NCI-H526 treated with DMSO at 0.1 percent for 48 hours (cell line): ENCODE measurements at places on chromosomes 16 and 17.

DNA sequence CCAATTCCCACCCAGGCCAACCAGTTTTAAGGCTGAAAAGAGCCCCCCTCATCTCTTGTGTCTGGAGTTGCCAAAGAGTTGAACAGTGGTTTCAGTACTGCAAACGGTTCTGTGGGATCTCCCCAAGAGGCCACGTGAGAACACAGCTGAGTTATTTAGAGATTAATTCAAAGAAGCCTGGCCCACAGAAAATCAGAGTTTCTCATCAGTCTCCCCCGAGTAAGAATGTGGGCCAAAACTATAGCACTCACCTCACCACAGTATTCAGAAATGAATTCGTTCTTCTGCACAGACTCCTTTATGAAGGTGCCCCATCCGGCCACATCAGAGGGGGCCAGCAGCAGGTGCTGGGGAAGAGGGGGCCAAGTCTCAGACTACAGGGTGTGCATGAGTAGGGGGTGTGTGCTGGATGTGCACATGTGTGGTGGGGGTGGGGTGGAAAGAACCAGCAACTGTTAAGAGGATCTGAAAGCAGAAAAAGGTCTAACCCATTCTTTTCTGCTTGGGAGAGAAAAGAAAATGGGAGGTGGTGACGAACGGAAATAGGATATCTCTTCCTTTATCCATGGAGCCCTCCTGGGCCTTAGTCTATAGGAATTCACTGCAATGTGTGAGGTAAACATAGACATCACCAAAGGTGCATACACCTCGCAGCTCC, 22.6 kb downstream of the CNTNAP1 start:
- DNase-seq = no peak

DNA sequence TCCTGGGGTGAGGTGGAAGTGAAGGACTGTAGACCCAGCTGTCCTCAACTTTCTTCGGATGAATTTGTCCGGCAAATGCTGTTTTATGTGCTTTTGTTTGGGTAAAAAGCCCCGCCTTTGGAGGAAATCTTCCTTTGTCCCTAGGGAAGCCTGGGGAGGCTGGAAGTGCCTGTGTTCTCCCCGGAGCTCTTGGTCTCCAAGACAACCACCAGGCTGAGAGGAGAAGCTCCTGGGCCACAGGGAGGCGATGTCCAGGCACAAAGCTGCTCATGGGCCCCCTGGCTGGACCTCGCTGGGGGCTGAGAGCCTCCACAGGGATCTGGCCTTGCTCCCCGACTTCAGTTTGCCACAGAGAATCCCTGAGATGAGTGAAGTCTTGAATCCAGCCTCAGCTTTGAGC, 293.1 kb upstream of the N4BP1 start:
- DNase-seq = no peak

DNA sequence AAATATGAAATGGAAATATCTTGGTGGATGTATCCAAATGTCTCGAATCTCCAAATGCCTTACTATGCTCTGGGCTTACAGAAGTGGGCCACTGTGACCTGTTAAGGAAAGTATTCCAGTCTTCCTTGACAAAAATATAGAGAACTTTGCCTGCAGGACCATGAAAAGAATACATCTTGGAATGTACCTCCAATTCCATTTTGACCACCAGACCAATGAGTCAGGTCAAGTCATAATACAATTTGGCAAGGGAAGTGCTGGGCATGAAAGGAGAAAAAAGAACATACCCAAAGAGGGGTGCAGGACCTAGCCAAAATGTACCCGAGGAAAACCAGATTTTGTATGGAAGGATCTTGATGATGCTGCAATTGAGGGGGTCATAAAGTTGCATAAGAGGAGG, 1153.7 kb upstream of the GOT2 start:
- DNase-seq = no peak

DNA sequence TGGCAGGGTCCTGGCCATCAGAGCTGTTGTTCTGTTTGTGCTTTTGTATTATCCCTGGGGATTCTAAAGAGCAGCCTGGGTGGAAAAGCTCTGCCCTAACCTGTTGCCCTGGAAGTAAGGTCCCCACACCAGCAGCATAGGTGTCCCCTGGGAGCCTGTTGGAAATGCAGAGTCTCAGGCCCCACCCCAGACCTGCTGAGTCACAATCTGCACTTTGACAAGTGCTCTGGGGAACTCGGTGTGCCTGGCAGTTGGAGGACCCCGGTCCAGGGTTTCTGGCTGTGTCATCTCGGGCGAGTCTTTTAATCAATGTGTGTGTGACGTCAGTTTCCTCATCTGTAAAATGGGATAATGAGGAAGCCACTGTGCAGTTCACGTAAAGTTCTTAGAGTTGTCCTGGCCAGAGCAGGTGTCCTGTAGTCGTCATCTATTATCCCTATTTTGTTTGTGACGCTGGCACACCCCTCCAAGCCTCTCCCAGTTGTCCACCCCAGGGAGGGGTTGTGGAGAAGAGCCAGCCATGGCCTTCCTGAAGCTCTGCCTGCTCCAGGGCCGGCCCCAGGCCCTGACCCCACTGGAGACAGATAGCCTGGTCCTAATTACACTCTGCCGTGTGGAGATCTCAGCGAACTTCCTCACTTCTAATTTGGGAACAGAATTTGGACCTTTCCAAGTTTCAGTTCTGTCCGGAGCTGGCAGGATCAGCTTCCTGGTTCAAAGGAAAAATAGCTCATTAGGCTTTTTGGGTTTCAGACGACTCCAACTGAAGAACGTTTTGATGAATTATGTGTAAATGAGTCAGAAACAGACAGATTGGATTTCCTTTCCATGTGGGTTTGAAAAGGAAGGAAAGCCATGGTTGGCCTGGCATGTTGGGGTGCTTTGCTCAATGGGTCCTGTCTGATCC, 295.7 kb upstream of the FOXF1 start:
- DNase-seq = no peak

DNA sequence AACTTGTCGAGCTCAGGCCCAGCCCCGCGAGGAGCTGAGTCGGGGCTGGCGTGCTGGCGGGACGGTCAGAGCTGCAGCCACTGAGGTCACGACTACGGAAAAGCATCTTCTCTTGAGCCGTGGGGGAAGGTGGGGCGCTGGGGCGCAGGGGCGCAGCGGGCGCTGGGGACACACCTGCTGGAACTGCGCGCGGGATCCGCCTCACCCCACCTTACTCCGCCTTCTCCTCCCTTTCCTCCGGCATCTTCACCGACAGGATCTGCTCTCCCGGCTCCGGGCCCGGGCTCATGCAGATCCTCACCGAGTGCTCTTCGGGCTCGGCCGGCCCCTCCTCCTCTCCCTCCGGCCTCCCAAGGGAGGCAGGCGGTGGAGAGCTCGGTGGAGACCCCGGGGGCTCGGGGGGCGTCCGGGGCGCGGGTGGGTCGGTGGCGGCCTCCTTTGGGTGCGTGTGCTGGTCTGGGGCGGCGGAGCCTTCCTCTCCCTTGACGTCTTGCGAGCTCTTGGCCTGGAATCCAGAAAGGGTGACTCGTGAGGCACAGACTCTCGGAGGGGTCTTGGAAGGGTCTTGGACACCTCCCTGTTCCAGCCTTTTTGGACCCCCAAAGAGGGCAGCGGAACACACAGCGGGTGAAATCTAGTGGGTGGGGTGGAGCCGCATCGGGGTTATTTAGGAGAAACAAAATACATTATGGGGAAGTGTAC, 81.8 kb upstream of the KIFC3 start:
- no peak for DNase-seq

- no peak for DNase-seq
Observed at GRCh38 chr17:69961501-69962145, 113.4 kb upstream of the KCNJ16 start.

- DNase-seq = no peak
Observed at GRCh38 chr17:31112001-31112661, 17.4 kb downstream of the NF1 start.

DNA sequence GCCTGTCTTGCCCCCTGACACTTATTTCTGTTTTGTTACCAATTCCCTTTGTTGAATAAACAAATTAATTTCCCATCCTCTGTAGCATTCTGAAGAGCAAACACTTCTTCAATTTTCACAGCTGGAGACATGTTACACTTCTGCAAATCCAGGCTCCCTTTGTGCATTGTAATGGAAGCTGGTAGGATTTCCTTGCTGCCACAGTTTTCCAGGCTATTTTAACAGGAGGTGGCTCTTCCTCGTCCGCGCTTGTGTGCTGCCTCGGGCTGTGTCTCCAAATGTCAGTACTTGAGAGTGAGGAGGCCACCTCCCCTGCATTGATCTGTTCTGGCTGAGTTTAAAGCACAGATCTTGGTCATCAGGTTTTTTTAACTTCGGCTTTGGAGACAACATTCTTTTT, 40.0 kb downstream of the SOST start:
- no peak for DNase-seq

DNA sequence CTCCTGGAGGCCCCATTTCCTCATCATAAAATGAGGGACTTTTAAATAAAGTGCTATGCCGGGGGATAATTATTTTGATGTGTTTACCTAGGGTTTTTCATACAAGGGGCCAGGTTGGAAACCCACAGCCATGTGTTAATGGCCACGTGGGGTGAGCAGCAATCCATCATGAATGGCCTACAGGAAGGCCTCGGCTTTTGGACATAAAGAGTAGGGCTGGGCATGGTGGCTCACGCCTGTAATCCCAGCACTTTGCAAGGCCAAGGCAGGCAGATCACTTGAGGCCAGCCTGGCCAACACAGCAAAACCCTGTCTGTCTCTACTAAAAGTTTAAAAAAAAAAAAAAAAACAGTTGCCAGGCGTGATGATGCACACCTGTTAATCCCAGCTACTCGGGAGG, 40.3 kb downstream of the MEAK7 start:
- no peak for DNase-seq

GRCh38 chr17:32523017-32523680, 36.4 kb downstream of the CDK5R1 start:
- DNase-seq = no peak

GRCh38 chr16:78606545-78606944, 507.1 kb downstream of the WWOX start:
- DNase-seq = no peak

DNA sequence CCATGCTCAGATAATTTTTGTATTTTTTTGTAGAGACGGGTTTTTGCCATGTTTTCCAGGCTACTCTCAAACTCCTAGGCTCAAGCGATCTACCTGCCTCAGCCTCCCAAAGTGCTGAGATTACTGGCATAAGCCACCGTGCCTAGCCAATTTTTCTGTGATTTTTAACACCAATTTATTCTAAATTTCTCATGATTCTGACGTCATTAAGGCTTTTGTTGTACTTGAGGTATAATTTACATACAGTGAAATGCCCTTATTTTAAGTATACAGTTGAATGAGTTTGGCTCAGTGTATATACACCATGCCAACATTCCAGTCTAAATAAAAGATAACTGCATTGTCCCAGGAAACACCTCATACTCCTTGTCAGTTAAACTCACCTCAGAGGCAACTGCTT, 77.4 kb downstream of the TMEM132E start:
- DNase-seq = no peak

- DNase-seq = no peak
Observed at GRCh38 chr16:83842756-83843507, 35.2 kb downstream of the HSBP1 start.

- no peak for DNase-seq
Observed at GRCh38 chr17:80839026-80839345, 152.7 kb upstream of the CHMP6 start.

GRCh38 chr17:48615047-48615962, at the start of gene HOXB8:
Gene HOXB8 (minus strand): TSS chr17:48615292. CDS start chr17:48614704, 588 bp downstream.
- DNase-seq = no peak

GRCh38 chr17:57737450-57737849, 7.6 kb downstream of the CCDC182 start:
- no peak for DNase-seq

DNA sequence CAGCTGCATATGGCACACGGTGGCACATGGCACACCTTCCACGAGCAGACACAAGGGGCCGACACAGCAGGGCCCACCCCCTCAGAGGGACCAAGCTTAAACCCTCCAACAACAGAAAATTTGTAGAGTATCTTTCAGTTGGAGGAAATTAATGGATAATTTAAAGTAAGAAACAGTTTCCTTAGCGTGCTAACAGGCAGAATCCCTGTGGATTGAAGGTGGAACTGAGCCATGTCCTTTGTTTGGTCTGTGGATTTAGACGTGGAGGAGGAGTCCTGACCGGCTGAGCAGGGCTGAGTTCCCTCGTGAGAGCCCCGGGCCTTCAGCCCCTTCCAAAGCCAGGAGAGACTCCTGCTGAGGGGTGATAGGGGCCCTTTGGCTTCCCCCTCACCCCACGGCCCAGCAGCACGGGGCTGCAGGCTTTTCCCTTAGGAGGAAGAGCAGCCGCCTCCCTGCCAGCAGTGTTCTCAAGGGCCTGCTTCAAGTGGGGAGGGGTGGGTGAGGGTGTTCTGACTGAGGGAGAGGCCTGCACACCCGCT, 1.4 kb upstream of the CYB561 start:
- DNase-seq = no peak

GRCh38 chr17:64226132-64226531, 36.9 kb downstream of the TEX2 start:
- no peak for DNase-seq

DNA sequence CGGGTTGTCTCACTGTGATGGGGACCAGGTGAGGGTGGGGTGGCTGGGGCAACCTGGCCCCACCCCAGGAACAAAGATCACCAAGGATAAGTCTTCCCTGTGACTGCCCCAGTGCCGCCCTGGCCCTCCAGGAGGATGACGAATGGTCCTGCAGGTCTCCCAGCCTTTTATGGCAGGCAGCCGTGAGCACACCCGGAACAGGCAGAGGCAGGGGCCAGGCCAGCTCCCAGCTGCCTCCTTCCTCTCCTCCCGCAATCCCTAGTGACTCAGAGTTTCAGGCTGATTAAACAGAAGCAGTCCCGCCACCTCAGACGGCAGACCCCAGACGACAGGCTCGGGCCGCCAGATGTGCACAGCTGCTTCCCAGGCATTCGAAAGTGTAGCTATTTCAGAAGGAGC, 13.3 kb downstream of the JUP start:
- DNase-seq = no peak

DNA sequence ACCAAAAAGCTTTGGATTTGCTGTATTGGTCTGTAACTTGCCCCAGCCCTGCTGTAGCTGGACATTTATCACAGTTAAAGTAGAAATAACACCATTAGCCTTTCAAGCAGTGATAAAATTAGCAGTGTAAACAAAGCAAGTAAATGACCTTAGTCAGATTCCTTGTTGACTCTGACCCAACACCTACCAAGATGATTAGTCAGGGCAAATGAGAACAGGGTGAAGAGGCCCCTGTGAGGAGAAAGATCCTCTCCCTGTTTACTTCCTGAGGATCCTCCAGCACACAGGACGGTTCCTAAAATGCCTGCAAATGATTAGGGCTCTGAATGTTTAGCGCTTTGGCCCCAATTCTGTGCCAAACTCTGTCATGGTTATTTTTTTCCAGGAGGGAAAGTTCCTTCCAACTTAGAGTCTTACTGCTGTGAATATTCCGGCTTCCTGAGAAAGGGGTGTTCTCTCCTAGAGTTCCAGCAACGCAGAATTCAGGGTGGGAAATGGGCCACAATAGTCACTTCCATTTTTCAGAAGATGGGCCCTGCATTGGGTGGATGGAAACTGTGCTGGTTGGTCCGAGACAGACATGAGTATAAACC, 259.0 kb upstream of the MYOCD start:
- DNase-seq = no peak

DNA sequence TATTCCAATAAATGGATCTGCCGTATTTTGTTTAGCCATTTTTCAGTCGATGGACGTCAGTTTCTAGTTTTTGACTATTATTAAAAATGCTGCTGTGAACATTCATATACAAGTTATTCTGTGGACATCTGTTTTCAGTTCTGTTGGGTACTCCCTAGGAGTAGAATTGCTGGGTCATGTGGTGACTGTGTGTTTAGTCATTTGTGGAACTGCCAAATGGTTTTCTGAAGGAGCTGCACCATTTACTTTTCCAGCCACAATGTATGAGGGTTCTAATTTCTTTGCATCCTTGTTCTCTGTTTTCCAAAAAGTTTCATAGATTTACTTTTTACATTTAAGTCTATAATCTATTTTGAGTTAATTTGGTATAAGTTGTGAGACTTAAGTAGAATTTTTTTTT, 29.5 kb downstream of the CYLD start:
- DNase-seq = no peak
